ENCODE measurements at places on chromosomes 6 and 20.

DNA sequence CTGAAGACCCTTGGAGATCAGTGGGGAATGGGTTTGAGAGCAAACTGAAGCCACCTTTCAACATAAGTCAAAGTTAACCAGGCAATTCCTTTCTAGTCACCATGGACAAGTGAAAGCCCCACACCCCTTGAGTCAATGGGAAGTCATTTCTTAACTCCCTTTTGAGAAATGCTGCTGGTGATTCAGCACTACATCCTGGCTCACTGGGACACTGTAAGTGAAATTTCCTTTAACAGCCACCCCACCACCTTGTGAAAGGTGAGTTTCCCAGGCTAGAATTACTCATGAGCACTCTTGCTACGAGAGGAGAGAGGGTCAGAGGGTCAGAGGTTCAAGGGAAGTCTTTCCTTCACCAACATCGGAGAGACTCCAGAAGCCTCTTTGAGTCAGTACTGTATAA is 93.3 kb upstream of the MARCKS start:
- no peak for DNase-seq

GRCh38 chr6:137794516-137795201 is 72.4 kb upstream of the TNFAIP3 start:
- no peak for DNase-seq

DNA sequence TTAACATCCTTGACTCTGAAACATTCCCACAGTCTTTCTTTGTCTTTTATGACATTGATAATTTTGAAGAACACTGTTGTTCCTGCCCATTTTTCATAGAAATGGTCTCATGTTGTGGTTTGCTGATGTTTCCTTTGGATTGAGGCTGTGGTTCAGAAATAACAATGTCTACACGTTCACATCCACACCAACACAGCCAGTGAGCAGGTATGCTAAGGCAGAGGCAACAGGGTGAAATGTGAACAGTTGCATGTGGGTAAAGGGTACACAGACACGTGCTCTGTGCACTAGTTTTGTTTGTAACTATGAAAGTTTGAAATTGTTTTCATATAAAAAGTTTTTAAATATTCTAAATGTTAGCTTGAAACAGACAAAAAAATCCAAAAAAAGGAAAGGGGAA is 78.4 kb downstream of the GINS1 start:
- no peak for DNase-seq

GRCh38 chr6:155143029-155143577 is 120.7 kb upstream of the CLDN20 start:
- DNase-seq = no peak

DNA sequence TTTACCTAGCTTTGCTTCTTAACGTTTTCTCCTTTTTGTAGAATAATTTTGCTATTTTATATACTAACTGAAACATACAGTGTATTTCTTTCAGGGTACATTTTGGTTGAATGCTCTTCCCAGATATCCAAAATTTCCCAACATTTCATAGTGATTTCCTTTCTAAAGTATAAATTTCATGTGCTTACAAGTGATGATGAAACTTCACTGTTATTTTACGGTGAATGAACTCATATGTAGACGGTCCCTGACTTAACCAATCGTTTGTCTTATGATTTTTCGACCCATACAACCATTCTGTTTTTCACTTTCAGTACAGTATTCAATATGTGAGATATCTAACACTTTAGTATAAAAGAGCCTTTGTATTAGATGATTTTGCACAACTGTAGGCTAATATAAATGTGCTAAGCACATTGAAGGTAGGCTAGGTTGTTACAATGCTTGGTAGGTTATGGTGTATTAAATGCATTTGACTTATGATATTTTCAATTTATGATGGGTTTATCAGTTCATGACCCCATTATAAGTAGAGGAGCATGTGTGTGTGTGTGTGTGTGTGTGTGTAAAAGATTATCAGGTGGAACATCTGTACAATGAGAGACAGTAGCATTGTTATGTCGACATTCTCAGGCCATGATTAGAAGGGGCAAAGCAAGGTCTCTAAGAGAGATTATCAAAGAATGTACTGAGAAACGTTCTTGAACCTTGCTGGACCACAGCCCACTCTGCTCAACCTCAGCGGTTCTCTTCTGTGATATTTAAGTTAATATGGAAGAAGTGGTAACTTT is 20.9 kb downstream of the HIVEP1 start:
- no peak for DNase-seq
